ENCODE measurements at places on chromosomes 11 and 22.

DNA sequence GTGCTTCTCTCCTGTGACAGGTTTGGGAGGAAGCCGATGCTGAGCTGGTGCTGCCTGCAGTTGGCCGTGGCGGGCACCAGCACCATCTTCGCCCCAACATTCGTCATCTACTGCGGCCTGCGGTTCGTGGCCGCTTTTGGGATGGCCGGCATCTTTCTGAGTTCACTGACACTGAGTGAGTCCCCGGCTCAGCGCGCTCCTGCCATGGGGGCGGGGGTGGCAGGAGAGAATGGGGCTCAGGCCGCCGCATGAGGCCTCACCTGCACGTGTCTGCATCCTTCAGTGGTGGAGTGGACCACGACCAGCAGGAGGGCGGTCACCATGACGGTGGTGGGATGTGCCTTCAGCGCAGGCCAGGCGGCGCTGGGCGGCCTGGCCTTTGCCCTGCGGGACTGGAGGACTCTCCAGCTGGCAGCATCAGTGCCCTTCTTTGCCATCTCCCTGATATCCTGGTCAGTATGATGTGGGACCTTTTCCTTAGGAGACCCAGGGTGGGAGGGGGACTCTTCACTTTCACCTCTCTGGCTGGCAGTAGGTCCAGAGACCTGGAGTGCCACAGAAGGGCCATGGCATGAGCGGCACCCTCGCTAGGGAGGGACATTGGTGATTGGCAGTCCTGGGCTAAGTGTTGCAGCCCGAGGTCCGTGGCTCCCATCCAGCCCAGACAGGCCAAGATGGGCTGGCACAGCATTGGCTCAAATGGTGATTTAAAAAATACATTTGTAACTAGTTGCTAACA lies 28.9 kb upstream of the SLC22A12 start:
- DNase-seq, result no peak

GRCh38 chr22:37591823-37592404 lies 12.0 kb upstream of the LGALS2 start:
- DNase-seq, result no peak

DNA sequence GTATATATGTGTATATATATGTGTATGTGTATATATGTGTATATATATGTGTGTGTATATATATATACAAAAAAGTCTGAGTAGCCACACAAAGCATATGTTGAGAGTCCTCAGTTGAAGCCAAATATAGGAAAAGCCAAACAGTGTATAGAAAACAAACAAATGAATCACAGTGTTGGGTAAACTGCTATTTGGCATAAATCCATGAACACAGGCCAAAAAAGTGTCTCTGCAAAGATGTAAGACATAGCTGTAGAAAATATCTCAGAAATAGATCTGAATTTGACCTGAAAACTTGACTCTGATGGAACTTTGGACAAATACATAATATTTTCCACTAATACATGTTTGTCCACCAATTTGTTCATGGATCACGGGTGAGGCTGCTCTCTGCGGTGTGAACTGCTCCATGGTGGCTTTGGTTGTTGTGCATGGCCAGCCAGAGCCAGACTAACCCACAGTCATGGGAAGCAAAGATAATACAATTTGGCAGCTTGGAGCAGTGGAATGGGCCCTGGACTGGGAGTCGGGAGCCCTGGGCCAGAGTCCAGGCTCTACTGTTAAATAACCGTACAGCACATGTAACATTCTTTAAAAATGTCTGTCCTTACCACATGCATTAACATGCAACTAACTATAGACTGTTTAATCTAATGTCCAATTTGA lies 76.9 kb upstream of the EED start:
- DNase-seq, result no peak

DNA sequence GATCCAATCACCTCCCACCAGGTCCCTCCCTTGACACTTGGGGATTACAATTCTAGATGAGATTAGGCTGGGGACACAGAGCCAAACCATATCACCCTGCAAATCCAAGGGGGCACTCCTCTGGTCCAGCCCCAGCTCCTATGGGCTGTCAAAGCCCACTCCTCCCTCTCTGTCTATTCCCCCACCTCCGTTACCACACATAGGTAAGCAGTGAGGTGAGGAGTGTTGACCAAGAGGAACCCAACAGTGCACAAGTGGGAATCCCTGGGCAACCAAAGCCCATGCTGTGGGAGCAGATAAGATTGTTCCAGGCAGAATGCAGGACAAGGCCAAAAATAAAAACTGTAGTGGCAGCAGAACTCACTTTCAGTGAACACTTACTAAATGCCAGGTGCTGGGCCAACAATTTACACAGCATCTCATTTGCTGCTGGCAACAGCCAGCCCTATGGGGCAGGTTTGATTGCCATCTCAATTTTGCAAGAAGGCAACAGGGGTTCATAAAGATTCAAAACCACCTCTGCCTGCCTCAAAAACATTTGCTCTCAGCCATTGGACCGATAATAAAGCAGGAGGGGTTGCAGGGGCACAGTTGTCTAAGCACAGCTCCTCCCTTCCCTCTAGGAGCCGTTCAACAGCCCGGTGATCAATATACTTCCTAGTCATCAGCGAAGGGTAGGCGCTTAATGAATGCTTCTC lies 8.9 kb downstream of the SDF2L1 start:
- DNase-seq, result no peak

- DNase-seq, result peak; percentile 10
Observed at GRCh38 chr11:94740083-94741021, 27.8 kb upstream of the AMOTL1 start.

GRCh38 chr11:45209000-45209879 lies 62.8 kb downstream of the PRDM11 start:
- DNase-seq, result no peak

- no peak for DNase-seq
Observed at GRCh38 chr11:121625777-121626506, 173.2 kb upstream of the SORL1-AS1 start.

DNA sequence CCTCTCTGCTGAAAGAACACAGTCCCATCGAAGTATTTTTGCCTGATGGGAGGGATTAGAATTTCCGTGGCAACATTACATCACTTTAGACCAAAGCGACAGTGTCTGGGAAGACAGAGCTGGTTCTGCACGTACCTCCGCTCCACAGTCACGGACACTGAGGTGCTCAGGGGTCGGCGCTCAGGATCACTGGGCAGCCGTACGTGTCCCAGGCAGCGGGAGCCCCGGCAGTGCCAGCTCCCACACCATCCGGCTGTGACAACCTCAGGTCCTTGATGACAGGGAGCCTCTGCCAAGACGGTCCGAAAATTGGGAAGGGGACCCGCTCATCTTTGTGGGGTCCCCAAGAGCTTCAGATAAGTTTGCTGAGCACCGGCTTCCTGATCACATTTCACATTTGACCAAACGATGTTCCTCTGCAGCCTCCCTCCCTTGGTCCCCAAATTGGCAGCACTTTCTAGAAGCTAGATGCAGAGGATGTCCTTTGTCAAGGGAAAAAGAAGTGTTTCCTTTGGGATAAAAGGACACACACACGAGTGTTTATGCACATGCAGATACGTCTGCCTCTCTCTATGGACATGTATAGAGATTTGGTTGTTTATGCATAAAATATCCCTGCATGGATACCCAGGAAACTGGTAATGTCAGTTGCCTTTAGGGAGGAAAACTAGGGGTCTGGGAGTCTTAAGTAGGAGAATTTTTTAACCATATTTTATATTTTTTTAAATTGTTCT lies 61.6 kb upstream of the LINC01488 start:
- DNase-seq, result no peak

- no peak for DNase-seq
Observed at GRCh38 chr11:99020352-99021225, at the start of gene CNTN5. TSS of gene CNTN5 (plus strand) at chr11:99020949.

GRCh38 chr11:92845805-92846204 lies 123.6 kb upstream of the MTNR1B start:
- DNase-seq, result no peak

DNA sequence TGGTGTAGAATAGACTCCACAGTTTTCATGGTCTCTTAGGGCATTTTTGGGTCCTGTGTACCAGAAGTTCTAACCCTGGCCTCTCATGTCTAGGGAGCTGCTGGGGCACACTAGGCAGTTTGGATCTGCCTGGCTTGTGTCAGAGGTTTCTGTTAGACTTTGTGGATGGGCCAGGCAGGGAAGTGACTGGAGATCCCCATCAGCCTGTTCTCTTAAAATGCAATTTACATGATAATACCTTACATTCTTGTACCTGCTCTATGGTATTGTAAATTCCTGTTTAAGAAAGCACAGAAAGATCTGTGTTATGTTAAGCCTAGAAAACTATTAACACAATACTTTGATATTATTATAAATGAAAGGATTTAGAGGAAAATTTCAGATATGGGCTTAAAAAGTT lies 104.0 kb downstream of the ARHGAP42 start:
- DNase-seq, result no peak

DNA sequence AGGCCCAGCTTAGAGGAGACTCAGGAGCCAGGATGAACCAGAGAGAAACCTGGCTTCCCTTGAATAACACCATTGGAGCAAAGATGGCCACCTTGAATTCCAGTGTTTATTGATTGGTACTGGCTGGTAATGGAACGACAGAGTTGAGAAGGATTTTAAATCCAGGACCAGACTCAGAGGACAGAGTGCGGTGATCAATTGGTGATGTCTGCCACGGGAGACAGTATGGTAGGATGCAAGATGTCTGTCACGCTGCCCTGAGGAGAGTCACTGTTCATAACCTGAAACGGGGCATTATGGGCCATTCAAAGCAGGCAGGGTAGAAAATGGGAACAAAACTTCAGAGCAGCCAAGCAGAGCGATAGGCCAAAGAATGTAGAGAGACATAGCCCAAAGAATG lies 55.4 kb upstream of the ISX start:
- DNase-seq, result no peak

- no peak for DNase-seq
Observed at GRCh38 chr11:22808571-22809197, 20.9 kb downstream of the SVIP start.

DNA sequence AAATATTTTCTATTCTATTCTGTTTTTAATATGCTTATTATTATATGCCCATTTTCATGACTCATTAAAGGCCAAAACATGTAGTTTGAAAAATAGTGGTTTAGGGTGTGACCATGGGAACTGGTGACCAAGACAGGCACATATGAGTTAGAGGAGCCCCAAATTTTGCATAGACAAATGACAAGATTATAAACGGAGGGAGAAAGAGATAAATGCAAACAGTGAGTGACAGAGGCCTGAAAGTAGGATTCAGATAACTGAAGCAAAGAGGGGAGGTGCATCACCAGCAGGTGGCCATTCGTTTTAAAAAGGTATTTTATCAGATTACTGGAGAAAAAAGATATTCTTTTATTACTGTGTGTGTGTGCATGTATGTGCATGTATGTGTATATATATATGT lies 391.5 kb upstream of the CHORDC1 start:
- DNase-seq, result no peak

- peak; percentile 16 for DNase-seq
Observed at GRCh38 chr11:88103337-88104206, 71.7 kb downstream of the RAB38 start.

DNA sequence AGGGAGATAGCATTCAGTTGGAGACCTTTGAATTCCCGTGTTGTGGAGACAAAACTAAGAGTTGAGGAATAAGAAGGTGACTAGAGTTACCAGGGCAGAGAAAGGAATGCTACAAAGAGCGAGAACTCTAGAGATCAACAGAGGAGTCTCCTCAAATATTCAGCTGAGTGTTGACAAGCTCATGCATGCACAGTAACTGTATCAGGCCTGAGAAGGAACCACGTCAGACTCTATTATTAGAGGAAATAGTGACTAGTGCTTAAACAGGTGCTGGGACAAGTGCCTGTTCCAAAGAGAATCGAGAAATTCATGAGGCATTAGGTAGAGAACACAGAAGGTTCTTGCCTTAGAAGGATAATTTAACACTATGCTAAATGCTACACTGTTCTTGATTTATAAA lies 333.8 kb upstream of the CHORDC1 start:
- DNase-seq, result no peak

DNA sequence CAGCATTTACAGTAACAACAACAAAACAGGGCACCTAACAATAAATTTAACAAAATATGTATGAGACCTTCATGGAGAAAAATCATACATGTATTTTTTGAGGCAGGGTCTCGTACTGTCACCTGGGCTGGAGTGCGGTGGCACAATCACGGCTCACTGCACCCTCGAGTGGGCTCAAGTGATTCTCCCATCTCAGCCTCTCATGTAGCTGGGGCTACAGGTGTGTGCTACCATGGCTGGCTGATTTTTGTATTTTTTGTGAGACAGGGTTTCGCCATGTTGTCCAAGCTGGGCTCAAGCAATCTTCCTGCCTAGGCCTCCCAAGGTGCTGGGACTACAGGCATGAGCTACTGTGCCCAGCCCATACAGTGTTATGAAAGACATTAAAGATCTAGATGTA lies 278.1 kb downstream of the SWAP70 start:
- DNase-seq, result no peak

GRCh38 chr11:132466983-132467382 lies 1065.3 kb downstream of the OPCML start:
- DNase-seq, result no peak

- DNase-seq, result no peak
Observed at GRCh38 chr11:44609783-44610155, 44.3 kb downstream of the CD82 start.

GRCh38 chr11:107747622-107748021 lies 35.8 kb upstream of the SLN start:
- no peak for DNase-seq

DNA sequence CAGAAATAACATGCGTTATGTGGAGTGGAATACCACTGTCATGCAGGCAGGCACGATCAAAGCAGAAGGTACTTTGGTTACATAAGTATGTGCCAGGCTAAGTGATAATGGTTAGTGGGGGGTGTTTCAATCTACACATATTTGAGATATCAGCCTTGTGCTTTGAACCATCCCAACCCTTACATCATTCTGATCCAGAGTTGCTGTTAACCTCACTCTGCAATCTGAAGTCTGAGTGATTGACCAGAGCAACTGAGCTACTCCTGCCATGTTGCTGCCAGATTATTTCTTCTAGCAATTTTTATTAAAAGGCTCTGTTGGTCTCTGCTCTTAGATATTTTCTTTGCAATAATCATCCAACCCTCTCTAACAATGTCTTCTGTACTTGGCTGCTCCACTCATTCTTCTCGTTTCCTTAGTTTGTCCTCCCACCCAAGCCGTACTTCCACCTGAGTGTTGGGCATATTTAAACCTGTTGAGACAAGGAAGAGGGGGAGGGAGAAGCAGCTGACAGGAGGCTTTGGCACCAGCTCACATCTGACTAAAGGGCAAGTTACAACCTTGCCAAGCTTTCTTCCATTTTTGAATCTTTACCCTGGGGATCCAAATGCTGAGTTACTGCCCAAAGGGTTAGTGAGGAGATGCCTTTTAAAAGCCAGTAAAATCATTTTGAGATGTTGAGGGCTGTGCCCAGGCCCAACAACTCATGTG lies 114.1 kb upstream of the SESN3 start:
- DNase-seq, result no peak

- no peak for DNase-seq
Observed at GRCh38 chr11:103499710-103500340, 390.6 kb downstream of the DYNC2H1 start.
